ENCODE measurements at places on chromosomes 2 and 18. TPM values are rescaled to one million over a fixed set of nuclear protein-coding genes. Genes with fewer than 3 reads are reported as not detected.

UGT1A9 gene
- total RNA-seq, result not detected

MREG gene
- 26.4 TPM for total RNA-seq

NEU2 gene
- not detected for total RNA-seq

DRC1 gene
- 0.07 TPM for total RNA-seq

BMP10 gene
- not detected for total RNA-seq

POTEF gene
- total RNA-seq, result 1.9 TPM

UGT1A5 gene
- not detected for total RNA-seq

PROKR1 gene
- not detected for total RNA-seq

SLC23A3 gene
- 0.38 TPM for total RNA-seq

STRADB gene
- 66.6 TPM for total RNA-seq
